Frontal cortex (tissue), 4 donors: ENCODE measurements at places on chromosomes 12 and 14.

DNA sequence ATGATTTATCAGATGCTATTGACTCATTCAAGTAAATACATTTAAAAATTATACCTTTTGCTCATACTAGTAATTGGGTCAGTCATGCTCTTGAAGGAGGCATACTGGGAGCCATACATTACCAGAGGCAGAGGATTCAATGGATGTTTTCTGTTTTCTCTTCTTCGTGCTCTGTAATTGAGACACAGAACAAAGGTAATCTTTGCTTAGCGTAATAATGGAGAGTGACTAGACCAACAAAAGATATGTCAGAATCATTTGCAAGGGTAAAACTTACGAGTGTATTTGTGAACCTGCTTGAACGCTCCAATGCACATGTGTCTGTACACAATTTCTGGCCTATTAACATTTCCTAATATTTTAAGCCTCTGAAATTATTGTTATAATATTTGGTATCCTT lies 296.4 kb downstream of the FOXG1 start:
- no peak for DNase-seq

- no peak for DNase-seq
Measured at GRCh38 chr12:41536813-41537490, 348.8 kb downstream of the PDZRN4 start.

- no peak for DNase-seq
Measured at GRCh38 chr14:69374235-69374634, 23.9 kb downstream of the ERH start.

GRCh38 chr12:5561057-5561456 lies 129.1 kb downstream of the NTF3 start:
- DNase-seq, result no peak

DNA sequence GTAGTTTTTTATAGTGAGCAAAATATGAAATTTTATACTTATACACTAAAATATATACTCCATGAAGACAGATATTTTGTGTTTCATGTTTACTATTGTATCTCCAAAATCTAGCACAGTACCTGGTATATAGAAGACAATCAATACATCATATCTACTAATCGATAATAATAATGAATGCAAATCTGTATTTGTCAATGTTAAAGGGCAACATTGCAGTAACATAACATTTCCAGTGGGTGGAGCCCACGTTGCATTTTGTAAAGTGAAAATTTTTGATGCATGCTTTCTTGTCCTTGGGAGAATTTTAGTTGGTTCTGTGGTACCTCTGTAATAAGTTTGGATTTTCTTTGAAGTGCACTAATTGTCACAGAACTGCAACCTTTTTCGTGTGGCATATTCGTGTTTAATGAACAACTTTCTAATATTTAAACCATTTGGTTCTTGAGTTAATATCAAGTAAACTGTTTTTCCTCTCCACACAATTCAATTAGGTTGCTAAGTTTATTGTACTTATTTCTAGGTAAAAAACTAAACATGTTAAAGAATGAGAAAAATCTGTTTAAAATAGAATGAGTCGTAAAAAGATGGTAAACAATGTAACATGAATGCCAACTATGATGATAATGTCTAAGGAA lies 47.4 kb downstream of the AVPR1A start:
- DNase-seq, result peak; percentile 12

GRCh38 chr14:88934351-88934806 lies 109.9 kb downstream of the TTC8 start:
- no peak for DNase-seq

DNA sequence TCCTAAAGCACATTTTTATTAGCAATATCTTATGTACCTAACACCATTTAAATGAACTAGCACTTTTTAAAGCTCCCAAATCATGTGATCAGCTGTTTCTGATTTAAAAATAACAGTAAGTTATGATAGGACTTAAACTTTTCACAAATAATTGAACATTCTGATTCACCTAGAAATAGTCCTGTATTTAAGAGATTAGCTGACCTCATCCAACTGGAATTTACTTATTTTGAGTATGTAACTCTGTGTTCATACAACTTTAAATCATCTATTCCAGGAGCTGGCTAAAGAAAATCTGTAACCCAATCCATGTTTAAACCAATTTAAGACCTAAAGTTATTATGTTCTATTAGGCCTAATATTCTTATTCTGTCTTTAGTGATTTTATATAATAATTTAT lies 184.3 kb downstream of the CCDC91 start:
- DNase-seq, result no peak

GRCh38 chr12:68871921-68872320 lies 61.0 kb downstream of the CPM start:
- DNase-seq, result no peak

DNA sequence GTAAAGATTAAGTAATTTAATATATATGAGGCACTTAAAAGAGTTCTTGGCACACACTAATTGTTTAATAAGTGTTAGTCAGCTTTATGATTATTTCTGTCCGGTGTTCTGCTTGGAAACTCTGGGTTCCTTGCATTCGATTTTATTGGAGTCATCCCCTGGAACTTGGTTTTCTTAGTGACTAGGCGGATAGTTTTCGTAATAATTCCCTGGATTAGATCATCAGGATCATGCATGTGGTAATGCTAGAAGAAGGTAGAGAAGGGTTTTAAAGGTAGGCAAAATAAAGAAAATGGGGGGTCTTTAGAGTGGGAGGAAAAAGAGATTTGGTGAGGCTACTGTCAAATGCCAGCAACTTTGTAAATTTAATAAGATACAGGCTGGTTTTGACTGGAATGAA lies 88.4 kb downstream of the MYF5 start:
- DNase-seq, result no peak

GRCh38 chr12:69834147-69834546 lies 9.1 kb downstream of the MYRFL start:
- no peak for DNase-seq

DNA sequence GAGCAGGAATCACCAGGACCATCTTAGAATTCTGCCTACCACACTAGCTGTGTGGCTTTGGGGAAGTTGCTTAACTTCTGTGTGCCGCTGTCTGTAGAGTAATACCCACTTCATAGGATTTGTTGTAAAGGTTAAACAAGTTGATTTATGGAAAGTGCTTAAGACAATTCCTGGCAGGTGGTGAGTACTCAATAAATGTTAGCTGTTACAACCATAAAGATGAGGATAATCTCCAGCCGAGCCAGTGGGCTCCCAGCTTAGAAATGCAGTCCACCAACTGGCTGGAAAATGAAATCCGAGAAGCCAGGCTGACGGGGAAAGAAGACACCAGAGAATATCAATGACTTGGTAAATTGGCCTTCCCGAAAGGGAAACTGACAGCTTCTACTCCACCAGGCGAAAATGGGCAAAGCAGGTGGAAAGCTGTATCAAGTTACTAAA lies 173.5 kb downstream of the CHST11 start:
- DNase-seq, result no peak

- DNase-seq, result peak; percentile 7
Measured at GRCh38 chr12:58346032-58346632, 404.8 kb downstream of the ATP23 start.

- no peak for DNase-seq
Measured at GRCh38 chr14:63478010-63478409, 65.2 kb downstream of the PPP2R5E start.

- DNase-seq, result no peak
Measured at GRCh38 chr12:26713885-26714383, 119.1 kb downstream of the ITPR2 start.

DNA sequence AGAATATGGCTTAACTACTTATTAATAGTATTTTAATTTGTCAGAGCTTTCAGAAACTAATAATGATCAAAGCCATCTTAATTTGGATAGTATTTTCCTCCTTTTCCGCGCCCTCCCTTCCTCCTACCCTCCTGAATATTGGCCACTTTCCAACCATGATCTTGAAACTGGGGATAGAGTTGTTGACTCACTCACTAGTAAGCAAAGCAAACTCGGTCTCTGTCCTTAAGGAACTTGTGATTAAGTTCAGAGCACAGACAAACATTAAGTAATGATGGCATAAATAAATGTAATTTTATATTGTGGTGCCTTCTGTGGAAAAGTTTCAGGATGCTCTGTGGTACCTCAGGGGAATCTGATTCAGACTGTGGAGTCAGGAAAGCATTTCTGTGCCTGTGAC lies 75.7 kb downstream of the LRRK2 start:
- no peak for DNase-seq

DNA sequence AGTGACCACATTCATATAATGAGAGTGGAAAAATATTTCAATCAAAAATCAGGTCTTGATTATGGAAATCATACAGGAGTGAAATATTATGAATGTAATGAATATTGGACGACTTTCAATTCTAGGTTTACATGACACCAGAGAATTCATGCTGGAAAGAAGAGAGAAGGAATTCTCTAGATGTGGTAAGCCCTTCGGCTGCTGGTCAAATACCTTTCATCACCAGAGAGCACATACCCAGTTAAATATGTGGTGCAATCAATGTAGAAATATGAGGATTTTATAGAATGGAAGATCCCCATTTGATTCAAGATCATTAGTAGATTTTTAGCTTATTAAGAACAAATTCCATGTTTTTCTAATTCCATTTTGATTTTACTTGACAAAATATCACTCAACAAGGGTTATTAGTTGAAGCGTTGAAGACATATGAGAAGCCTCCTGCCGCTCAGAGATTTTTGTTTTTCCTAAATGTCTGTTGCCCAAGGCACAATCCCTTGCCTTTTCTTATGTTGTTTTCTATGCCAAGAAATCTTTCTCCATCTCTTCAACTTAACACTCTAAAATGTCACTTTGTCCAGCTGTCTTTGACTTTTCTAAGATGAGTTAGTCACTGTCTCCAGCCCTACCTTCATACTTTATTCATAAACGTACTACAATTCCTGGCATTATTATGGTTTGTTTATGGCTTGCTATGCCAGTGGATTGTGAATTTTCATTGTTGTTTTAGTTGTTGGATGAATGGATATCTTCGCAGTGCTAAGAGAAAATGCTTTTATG lies 72.8 kb upstream of the ZDHHC17 start:
- DNase-seq, result no peak

GRCh38 chr12:78697817-78698415 lies 166.7 kb upstream of the SYT1 start:
- DNase-seq, result no peak

DNA sequence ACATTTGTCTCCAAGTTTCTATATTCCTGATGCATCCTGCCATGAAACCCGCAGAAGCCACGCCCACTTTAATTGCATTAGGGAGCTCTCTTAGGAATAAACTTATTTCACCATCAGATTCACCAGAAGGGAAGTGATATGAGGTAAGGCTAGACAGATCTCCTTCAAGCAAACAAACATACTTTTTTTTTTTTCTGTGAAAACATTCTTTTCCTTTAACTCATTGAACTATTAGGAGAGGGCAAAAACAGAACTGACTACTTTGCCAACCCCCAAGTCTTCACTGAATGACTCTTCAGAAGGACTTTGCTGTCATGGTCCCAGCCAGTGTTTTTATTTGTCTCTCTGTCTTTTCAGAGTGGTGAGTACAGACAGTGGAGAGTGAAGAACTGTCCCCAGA lies 48.4 kb downstream of the GTF2A1 start:
- no peak for DNase-seq

GRCh38 chr12:130961921-130962451 lies 8.3 kb downstream of the ADGRD1 start:
- DNase-seq, result no peak

- no peak for DNase-seq
Measured at GRCh38 chr12:67892259-67893021, 96.8 kb upstream of the IFNG-AS1 start.

GRCh38 chr12:26867080-26867479 lies 34.1 kb upstream of the ITPR2 start:
- no peak for DNase-seq

- no peak for DNase-seq
Measured at GRCh38 chr14:65565948-65566347, 153.4 kb downstream of the FUT8 start.

- no peak for DNase-seq
Measured at GRCh38 chr12:45483571-45483970, 245.9 kb upstream of the ARID2 start.

DNA sequence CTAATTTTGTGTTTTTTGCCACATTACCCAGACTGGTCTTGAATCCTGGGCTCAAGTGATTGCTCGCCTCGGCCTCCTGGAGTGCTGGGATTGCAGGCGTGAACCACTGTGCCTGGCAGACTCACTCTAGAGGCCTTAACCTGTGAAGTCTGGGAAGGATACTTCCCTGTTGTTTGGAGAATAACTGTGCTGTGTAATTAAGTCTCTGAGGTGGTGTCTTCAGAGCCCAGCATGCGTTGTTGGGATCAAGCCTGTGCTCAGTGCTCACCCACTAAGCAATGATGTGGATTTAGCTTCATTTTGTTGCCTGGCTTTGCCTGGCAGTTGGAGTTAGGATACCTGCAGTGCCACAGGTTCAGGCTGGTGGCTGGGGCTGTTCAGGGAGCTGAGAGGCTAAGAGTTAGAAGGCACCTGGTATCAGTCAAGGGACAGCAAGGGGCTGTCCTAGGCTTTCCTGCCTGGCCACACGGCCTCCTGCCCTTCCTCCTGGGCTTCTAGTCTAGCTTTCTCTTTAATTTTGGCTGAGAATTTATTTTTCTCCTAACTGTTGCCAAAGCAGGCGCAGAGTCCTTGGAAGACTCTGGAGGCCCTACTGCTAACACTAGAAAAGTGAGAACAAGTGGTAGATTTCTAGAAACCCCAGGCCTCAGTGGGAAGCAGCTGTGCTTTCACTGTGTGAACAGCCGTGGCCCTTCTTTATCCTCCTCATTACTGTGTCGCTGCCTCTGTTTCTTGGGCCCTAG lies 38.5 kb downstream of the EP400 start:
- no peak for DNase-seq

- DNase-seq, result no peak
Measured at GRCh38 chr12:7091660-7092228, 501 bp downstream of the C1R start.

DNA sequence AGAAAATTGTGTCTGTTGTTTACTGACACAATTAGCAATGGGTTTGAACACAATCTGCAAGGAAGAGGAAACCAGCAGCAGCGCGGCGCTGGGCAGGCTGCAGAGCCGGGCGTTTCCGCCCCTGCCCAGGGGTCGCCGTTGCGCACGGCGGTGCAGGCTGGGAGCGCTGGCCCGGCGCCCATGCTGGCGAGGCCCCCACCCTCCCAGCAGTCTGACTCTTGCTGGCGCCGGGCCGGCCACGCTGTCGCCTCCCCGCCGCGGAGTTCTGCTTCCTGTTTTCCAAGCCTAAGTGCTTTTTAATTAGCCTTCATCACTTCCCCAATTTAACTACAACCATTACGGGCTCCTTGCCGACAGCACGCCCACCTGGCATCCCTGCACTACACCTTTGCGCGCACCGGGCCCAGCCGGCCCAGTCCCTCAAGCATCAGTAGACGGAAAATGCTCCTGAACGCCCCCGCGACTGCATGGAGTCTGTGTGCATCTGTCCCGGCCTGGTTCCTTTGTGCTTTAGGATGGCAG lies 212.1 kb downstream of the GXYLT1 start:
- DNase-seq, result peak; percentile 60

DNA sequence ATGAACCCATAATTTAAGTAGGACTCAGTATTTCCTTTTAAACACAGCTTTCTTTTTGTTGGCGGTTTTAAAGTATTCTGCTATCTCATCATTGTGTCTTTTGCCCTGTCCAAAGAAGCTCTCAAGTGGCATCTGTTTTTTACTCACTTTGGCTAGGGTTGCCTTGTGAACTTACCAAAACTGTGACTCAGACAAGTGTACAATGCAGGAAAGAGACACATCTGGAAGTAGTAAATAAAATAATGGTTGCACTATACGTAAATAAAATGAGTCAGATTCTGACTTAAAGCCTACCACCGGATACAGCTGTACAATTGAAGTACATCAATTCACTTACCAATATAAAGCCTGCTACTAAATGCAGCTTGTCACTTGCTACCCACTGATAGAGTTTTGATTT lies 619.2 kb upstream of the LRFN5 start:
- DNase-seq, result no peak
